ENCODE measurements at places on chromosomes 3 and 15. TPM values are rescaled to one million over a fixed set of nuclear protein-coding genes. Genes with fewer than 3 reads are reported as not detected.

DNA sequence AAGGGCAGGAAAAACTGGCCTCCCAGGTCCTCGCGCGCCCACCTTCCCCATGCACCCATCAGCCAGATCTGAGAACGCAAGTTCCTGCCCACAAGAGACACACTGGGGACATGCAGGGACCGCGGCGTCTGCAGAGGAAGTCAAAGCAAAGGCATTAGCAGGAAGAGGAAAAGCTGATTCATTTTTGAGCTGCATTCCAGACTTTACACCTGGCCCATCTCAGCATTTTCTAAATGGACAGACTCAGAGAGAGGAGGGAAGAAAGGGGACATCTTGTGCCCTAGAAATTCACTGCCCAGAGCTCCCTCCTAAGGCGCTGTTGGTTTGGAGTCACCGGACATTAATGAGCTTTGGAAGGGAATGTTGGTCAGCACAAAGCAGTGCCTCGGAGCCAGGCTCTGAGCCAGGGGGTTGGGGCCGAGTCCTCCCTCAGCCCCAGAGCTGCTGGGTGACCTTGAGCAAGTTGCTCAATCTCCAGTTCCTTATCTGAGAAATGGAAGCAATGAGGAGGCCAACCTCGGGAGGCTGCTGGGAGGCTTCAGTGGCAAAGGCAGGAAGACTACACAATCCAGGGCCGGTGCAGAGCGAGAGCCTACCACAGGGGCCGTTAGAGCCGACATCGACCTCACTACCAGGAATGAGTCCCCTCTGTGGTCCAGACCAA is 150.5 kb upstream of the IQSEC1 start:
- no peaks in the 10 kb centered on the region for H3K36me3 ChIP-seq
- no peaks in the 10 kb centered on the region for H3K4me1 ChIP-seq
- DNase-seq, result no peak
- no peak overlapping the region for H3K27ac ChIP-seq

DNA sequence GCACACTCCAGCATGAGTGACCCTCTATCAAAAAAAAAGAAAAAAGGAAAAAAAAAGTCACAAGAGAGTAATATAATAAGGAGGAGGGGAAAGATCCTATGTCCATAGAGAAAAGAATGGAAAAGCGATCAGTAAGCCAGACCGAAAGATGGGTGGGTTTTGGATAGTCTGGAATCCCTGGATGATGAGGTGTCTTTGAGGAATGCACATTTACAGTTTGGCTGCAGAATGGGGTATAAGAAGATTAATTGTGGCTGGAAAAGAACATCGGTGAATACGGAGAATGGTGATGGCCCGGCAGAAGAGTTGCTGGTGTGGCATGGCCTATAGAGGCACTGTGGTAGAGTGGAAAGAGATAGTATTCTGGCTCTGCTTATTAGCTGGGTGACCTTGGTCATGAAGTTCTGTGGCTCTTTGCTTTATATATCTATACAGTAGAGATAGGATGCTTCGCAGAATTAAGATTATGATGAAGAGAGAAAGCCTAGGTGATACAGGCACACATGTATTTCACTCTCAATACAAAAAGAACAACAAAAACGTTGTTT is 187.9 kb downstream of the AKAP13 start:
- H3K27me3 ChIP-seq, result no peaks in the 10 kb centered on the region
- no peaks in the 10 kb centered on the region for H3K4me1 ChIP-seq
- no peak overlapping the region for H3K4me3 ChIP-seq
- no peak overlapping the region for H3K27ac ChIP-seq
- no peak for DNase-seq

GRCh38 chr3:8503461-8503860 is 1.8 kb downstream of the LMCD1 start:
- peaks cover 2% of the 10 kb centered on the region for H3K4me1 ChIP-seq
- peaks cover 17% of the 10 kb centered on the region for H3K27me3 ChIP-seq
- no peak overlapping the region for H3K27ac ChIP-seq
- H3K4me3 ChIP-seq, result no peak overlapping the region
- H3K36me3 ChIP-seq, result no peaks in the 10 kb centered on the region
- no peak for DNase-seq

GRCh38 chr3:9330166-9330703 is 32.6 kb upstream of the THUMPD3 start:
- H3K4me3 ChIP-seq, result no peak overlapping the region
- H3K4me1 ChIP-seq, result no peaks in the 10 kb centered on the region
- H3K27ac ChIP-seq, result no peak overlapping the region
- no peaks in the 10 kb centered on the region for H3K36me3 ChIP-seq
- H3K27me3 ChIP-seq, result peaks cover 2% of the 10 kb centered on the region
- no peak for DNase-seq

GRCh38 chr3:38140326-38141172 is 2.1 kb downstream of the MYD88 start:
- H3K4me1 ChIP-seq, result peaks cover 51% of the 10 kb centered on the region
- no peak for DNase-seq
- H3K27me3 ChIP-seq, result no peaks in the 10 kb centered on the region
- no peak overlapping the region for H3K27ac ChIP-seq
- no peak overlapping the region for H3K4me3 ChIP-seq
- H3K36me3 ChIP-seq, result peaks cover 22% of the 10 kb centered on the region

GRCh38 chr15:55764398-55764797 is 21.4 kb upstream of the PRTG start:
- H3K27me3 ChIP-seq, result no peaks in the 10 kb centered on the region
- no peak overlapping the region for H3K27ac ChIP-seq
- H3K4me1 ChIP-seq, result no peaks in the 10 kb centered on the region
- DNase-seq, result no peak

GRCh38 chr15:85047271-85047948 is 65.8 kb downstream of the PDE8A start:
- H3K4me3 ChIP-seq, result no peak overlapping the region
- peak; percentile 4 for DNase-seq
- H3K27me3 ChIP-seq, result no peaks in the 10 kb centered on the region
- no peaks in the 10 kb centered on the region for H3K4me1 ChIP-seq
- no peaks in the 10 kb centered on the region for H3K36me3 ChIP-seq
- H3K27ac ChIP-seq, result peak overlapping the region; percentile 9

The ITIH1 gene
- not detected for total RNA-seq

The FAM81A gene
- 0.37 TPM for total RNA-seq

- peak overlapping the region; percentile 8 for H3K4me3 ChIP-seq
- H3K27ac ChIP-seq, result no peak overlapping the region
- DNase-seq, result no peak
- no peaks in the 10 kb centered on the region for H3K36me3 ChIP-seq
Measured at GRCh38 chr3:158727206-158728060, 4.8 kb downstream of the RARRES1 start.

GRCh38 chr15:29651476-29652233 is 170.6 kb downstream of the TJP1 start:
- H3K27me3 ChIP-seq, result no peaks in the 10 kb centered on the region
- no peak overlapping the region for H3K27ac ChIP-seq
- no peaks in the 10 kb centered on the region for H3K4me1 ChIP-seq
- no peak for DNase-seq
- H3K36me3 ChIP-seq, result no peaks in the 10 kb centered on the region

DNA sequence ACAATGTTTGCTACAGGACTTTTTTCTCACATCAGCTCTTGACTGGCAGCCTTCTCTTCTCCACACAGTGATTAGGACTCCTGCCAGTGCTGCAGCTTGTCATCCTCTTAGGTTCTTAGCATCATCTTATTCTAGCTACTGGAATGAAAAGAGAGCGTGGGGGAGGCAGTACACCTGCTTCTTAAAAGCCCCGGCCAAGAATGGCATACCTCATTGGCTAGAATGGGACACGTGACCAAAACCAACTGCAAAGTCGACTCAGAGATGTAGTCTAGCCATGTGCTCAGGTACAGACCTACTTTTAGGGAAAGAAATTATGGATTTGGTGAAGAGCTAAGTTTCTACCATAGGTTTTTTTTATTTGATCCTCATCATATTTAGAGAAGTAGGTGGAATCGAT is 44.1 kb downstream of the RARB start:
- no peak for DNase-seq
- H3K36me3 ChIP-seq, result no peaks in the 10 kb centered on the region
- no peaks in the 10 kb centered on the region for H3K27me3 ChIP-seq
- no peaks in the 10 kb centered on the region for H3K4me1 ChIP-seq
- no peak overlapping the region for H3K4me3 ChIP-seq
- H3K27ac ChIP-seq, result no peak overlapping the region

The GRM2 gene
- total RNA-seq, result 2.2 TPM

- H3K27me3 ChIP-seq, result no peaks in the 10 kb centered on the region
- H3K4me1 ChIP-seq, result peaks cover 12% of the 10 kb centered on the region
- no peak overlapping the region for H3K4me3 ChIP-seq
- DNase-seq, result no peak
- no peak overlapping the region for H3K27ac ChIP-seq
- H3K36me3 ChIP-seq, result peaks cover 6% of the 10 kb centered on the region
Measured at GRCh38 chr15:91871837-91872236, 18.3 kb downstream of the SLCO3A1 start.

DNA sequence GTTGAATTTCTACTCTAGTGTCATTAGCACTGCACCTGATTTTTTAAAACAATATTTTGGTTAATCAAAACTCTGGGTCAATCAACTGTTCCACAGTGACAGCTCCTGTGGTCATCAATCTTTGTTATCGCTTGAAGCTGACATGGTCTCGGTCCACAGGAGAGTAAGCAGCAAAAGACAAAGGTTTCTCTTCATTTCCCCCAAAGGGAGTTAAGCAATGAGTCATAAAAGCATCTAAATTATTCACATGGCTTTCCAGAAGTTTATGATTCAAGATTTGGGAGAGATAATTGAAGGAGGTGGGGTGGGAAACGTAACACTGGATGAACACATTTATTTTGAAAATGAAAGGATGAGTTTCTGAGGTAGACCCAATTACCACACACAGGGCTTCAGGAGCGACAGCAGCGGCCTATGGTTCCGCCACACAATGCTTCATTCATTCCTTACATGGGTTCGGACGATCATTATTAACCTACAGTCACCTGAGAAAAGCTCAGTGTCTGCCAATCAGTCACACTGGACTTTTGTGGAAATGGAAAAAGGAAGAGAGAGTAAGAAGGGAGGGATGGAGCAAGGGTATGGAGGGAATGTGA is 505.1 kb downstream of the FHIT start:
- no peak for DNase-seq
- no peaks in the 10 kb centered on the region for H3K36me3 ChIP-seq
- H3K27ac ChIP-seq, result no peak overlapping the region
- H3K4me3 ChIP-seq, result no peak overlapping the region
- H3K4me1 ChIP-seq, result no peaks in the 10 kb centered on the region

DNA sequence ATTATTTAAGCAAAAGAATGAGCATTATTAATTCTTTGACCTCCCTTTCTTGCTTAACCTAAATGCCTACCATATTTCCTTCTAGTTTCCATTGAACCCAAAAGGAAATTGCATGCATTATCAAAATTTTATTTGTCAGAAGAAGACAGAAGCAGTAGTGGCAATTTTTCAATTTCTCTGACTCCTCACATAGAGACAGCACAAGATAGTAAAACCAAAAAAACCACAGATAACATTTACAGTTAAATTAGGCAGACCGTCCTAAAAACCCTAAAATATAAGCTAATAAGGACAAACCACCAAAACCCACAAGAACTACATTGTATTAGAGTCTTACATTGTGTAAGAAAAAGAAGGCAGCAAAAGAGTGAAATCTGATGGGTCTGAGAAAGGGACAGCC is 27.1 kb downstream of the GOLGB1 start:
- no peaks in the 10 kb centered on the region for H3K27me3 ChIP-seq
- no peak overlapping the region for H3K27ac ChIP-seq
- DNase-seq, result no peak

DNA sequence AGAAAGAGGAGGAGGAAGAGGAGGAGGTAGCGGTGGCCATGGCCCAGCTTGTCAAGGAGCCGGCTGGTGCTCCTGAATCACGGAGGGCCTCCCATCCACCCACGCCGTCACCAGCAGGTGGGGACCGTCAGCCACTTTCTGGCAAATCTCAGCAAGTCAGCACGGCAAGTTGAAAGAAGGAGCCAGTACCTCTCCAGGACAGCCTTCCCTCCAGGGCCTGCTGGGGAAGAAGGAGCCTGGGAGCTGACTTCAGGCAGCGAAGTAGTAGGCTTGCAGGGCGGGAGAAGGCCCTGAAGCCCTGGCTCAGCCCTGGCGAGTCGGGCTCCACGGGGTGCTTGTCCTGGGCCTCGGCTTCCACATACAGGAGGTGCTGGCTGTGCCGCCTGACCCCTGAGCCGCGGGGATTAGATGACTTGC is 99.2 kb upstream of the TRPM1 start:
- DNase-seq, result peak; percentile 59
- no peak overlapping the region for H3K27ac ChIP-seq
- peaks cover 3% of the 10 kb centered on the region for H3K27me3 ChIP-seq
- H3K4me1 ChIP-seq, result peaks cover 8% of the 10 kb centered on the region
- H3K36me3 ChIP-seq, result no peaks in the 10 kb centered on the region

- H3K36me3 ChIP-seq, result no peaks in the 10 kb centered on the region
- no peaks in the 10 kb centered on the region for H3K27me3 ChIP-seq
- no peak overlapping the region for H3K4me3 ChIP-seq
- H3K4me1 ChIP-seq, result no peaks in the 10 kb centered on the region
Measured at GRCh38 chr15:74519311-74519710, 21.7 kb upstream of the ARID3B start.

The CPEB1 gene
- 0.33 TPM for total RNA-seq

DNA sequence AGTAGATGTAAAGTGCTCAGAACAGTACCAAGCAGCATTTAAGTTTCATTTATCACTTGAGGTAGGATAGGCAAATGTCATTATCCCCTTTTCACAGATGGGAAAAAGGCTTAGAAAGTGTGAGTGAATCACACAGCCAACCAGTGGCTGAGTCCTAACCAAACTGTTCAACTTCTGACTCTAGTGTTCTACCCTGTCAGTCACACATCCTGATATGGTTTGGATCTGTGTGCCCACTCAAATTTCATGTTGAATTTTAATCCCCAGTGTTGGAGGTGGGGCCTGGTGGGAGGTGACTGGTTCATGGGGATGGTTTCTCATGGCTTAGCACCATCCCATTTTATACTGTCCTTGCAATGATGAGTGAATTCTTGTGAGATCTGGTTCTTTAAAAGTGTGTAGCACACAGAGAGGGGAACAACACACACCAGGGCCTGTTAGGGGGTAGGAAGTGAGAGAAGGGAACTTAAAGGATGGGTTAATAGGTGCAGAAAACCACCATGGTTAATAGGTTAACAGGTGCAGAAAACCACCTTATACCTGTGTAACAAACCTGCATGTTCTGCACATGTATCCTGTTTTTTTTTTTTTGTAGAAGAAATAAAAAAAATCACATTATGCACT is 304.7 kb downstream of the SUCLG2 start:
- H3K27me3 ChIP-seq, result no peaks in the 10 kb centered on the region
- no peak overlapping the region for H3K27ac ChIP-seq
- no peaks in the 10 kb centered on the region for H3K36me3 ChIP-seq
- DNase-seq, result no peak

DNA sequence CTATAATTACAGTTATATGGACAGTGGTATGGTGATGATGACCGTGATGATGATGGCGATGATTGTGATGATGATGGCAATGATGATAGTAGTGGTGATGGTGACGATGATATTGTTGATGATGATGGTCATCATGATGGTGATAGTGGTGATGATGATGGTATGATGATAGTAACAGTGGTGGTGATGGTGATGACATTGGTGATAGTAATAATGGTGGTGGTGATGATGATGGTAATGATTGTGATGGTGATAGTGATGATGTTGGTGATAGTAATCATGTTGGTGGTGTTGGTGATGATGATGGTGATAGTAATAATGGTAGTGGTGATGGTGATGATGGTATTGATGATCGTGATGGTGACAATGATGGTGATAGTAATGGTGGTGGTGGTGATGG is 504.4 kb downstream of the GABRG3 start:
- DNase-seq, result no peak
- no peaks in the 10 kb centered on the region for H3K36me3 ChIP-seq
- H3K27me3 ChIP-seq, result no peaks in the 10 kb centered on the region
- no peak overlapping the region for H3K4me3 ChIP-seq
- H3K4me1 ChIP-seq, result no peaks in the 10 kb centered on the region

- no peak for DNase-seq
- H3K4me3 ChIP-seq, result no peak overlapping the region
- H3K27me3 ChIP-seq, result no peaks in the 10 kb centered on the region
- no peaks in the 10 kb centered on the region for H3K36me3 ChIP-seq
- peaks cover 3% of the 10 kb centered on the region for H3K4me1 ChIP-seq
Measured at GRCh38 chr15:56367156-56367555, 1.9 kb downstream of the TEX9 start.
